ENCODE measurements at places on chromosomes 3 and 15.

- DNase-seq, result peak; percentile 100
Measured at GRCh38 chr15:75042730-75043508, 19.5 kb downstream of the PPCDC start.

DNA sequence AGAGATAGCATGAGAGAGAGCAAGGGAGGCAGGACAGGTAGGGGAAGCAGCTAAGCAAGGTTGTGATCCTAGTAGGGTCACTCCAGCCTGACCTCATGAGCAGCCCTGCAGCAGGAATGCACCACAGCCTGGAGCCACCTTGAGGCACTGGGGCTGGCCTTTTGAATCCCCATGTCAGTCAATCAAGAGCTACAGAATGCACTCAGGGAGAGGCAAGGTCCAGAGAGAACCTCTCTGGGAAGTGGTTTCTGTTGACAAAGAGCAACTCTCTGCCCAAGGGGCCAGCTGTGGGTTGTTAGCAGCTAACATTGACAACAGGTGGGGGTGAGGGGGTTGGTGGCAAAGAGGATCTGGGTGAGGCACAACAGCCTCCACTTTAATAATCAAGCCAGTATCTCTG is 54.6 kb downstream of the TRANK1 start:
- no peak for DNase-seq

DNA sequence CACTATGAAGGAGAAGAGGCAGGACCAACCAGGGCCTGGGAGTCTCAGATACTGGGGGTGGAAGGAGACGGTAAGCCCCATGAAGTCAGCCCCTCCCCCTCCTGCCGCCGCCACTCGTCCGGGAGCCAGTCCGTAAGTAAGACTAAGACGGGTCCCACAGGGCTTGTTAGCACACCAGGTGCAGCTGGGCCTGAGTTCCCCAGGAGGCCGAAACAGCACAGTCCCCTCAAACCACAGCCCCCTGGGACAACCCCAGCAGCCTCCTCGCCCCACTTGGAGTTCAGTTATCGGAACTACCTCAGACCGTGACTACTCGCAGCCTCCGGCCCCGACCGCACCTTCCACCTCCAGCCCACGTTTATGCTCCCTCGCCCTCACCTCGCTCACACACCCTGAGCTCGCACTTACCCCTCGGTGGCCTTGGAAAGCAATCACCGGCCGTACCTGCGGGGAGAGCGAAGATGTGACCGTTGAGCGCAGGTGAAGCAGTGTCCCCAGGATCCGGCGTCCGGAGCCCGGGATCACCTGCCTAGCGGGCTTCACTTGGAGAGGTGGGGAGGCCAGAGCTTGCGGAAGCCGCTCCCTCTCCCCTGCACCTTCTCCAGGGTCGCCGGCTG is 557 bp downstream of the ELL3 start:
- peak; percentile 90 for DNase-seq

DNA sequence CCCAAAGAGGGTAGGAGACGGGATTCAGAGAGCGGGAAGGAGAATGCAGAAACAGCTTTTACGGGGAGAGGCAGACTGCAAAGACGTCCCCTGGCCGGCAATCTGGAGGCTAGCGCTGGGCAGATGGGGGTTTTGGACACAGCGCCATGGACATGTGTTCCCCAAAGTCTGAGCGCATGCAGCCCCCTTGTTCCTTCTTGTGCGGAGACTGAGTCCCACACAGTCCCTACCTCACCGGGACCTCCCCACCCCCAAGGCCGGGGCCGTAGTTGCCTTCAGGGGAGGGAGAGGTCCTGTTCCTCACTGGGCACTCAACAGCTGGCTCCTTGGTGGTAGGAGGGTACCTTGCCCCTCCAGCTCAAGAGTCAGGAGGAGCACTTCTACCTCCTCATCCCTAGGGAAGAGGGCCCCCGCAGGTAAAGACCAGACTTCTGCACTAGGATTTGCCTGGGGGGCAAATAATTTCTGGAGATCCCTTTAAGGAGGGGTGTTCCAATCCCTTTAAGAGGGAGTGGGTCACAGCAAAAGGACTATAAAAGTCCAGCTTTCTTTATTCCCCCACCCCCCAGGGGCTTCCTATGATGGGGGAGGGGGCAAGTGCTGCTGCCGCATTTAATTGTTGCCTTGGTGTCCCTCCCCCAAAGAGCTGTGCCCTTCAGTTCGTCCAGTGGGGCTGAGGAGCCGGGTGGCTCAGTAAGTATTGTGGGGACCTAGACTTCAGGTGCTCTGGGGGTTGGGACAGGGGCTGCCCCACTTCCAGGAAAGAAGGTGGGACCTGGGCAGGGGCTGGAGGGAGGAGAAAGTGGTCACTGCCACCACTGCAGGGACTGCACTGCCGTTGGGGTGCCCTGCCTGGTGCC is 3.6 kb upstream of the BAHD1 start:
- DNase-seq, result no peak

DNA sequence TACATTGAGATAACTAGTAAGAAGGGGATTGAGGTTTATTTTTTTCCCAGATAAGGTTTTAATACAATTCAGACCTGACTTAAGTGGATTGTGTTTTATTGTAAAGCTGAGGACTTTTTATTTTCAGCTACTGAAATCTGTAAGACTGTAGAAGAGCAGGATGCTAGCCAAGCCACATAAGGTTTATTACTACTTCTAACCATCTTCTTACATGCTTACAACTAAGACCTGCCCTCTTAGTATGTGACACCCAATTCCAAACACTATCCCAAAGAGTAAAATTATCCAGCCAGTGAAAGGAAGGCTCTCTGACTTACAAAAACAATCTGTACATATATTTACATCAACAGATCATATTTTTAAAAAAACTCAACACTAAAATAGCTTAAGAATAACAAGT is 564.5 kb upstream of the NAALADL2 start:
- no peak for DNase-seq

GRCh38 chr15:67827562-67828277 is 2.4 kb downstream of the SKOR1 start:
- DNase-seq, result no peak

DNA sequence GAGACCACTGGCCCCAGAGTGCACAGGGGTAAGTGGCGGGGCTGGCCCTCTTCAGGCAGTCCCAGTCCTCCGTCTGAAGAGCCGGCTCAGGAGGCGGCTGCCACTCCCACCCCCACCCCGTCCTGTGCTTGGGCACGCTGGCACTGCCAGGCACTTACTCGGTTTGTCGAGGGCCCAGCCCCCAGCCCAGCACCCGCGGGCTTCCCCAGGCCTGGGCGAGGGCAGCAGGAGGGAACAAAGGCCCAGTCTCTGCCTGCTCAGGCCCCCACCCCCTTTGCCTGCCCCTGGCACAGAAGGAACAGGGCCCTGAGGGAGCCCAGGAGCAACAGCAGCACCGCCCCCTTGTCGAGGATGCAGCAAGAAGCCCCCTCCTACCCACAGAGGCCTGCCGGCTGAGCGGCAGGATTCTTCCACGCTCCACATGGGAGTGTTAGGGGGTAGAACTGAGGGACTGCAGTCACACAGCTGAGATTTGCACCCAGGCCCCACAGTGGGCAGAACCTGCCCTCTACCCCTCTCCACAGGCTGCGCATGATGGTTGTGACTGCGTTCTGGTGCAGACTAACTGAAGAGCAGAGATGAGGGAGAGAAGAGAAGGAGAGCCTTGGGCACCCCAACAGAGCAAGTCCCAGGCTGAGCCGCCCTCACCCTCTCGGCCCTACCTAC is 8.9 kb downstream of the DUSP7 start:
- no peak for DNase-seq

DNA sequence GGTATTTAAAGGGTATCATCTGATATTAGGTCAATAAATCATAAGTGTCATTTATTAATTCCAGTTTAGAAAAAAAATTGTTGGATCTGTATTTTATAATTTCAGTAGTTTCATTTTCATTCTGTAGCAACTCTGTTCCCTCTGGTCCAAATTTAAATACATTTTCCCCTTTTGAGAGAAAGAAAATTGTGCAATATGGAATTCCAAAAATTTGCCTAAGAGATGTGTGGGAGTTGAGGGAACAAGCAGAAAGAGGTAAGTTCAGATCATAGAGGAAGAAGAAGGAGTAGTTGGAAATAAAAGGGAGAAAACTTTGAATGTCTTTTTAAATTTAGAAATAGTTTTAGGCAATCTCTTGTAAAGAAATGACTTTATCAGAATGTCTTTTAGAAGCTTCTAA is 48.9 kb upstream of the MME start:
- DNase-seq, result no peak

DNA sequence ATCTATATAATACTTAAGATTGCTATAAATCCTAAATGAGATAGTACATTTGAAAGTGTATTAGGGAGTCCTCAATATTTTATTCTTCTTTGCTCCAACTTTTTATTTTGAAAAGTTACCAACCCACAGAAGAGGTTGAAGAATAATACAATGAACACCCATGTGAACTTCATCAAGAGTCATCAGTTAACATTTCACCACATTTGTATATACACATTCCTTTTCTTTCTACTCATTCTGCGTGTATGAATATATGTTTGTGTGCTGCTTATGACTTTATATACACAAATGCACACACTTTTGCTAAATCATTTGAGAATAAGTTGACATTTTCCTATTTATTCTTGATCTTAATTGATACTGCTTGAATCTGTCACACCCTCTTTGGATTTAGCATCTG is 193.3 kb upstream of the CGNL1 start:
- DNase-seq, result no peak

GRCh38 chr3:40690749-40691451 is 166.1 kb downstream of the ZNF621 start:
- no peak for DNase-seq

DNA sequence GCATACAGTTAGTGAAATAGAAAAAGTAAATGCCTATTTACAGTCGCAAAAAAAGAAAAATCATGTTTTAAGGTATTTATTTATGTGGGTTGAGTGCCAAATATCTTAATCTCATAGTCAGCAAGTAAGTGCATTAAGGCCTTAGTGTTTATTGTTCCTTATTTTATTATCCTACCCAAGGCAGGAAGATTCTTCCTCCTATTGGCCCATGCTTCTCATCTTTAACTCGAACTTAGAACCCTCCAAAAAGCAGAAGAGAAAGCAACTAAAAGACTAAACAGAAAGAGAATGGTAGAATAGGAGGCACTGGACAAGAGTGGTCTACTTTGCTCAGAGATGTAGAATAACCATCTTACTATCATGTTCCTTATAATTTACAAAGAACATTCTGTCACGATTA is 7.5 kb downstream of the RFX7 start:
- DNase-seq, result no peak

DNA sequence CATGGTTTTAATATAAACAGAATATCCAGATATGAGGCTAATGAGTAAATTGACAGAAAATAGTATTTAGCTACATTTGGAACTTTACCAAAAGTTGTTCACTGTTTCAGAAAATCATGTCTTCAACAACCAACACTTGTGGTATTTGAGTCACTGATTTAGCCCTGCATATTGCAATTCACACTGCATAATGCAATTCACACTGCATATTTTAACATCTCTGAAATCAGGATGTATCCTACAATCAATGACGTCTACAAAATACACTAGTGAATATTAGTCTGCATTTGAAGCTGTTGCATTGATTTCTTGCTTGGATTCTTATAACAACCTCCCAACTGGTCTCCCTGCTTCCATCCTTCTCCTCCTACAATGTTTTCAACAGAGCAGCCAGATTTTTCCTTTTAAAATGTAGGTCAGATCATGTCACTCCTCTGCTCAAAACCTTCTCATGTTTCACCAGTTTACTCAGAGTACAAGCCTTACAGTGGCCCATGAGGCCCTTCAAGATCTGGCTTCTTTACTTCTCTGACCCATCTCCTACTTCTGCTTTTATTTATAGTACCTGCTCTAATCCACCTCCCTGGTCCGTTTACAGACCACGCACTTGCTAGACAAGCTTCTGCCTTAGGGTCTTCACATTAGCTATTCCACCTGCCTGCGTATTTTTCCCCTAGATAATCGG is 11.4 kb upstream of the RAB11A start:
- peak; percentile 45 for DNase-seq

DNA sequence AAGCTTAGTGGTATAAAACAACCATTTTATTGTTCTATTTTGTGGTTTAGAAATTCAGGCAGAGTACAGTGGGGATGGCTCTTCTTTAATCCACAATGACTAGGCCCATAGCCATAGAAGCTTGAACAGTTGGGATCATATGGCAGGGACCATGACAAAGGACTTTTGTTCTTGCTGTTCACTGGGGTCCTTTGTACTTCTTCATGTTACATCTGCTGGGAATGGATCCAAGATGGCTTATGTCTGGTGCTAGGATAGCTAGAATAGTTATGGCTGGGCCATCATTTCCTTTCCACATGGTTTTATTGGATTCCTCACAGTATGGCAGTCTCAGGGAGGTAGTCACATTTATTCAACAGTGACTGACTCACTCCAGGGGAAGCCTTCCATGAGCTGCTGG is 427.9 kb upstream of the AGTR1 start:
- DNase-seq, result no peak

DNA sequence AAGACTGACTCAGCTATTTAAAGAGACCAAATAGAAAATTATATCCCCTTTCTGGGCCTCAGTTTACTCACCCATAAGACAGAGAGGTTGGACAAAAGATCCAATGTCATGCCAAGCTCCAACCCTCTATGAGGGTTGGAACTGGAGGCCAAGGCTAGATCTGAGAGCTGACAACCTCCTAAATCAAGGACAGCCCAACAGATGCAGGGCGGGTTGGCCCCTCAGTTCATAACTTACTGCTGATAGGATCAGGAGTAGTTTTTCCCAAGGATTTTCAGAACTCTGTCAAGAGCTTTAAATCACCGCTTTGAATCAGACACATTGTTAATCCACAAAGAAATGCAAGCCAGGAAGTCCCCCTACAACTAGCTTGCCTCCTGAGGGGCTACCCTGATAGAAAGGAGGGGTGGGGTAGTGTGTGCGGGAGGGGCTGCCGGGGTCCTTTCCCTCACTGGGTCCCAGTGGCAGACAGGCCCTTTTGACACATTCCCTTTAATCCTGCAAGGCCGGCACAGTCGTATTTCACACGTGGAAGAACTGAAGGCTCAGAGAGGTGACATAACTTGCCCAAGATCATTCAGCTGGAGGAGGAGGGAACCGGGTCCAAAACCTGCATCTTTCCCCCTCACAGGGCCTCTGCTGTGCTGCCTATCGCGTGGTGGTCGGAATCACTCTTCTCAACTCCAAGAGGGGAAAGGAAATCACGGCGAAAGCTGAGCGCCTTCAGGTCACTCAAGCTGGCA is 21.4 kb downstream of the BMF start:
- no peak for DNase-seq

DNA sequence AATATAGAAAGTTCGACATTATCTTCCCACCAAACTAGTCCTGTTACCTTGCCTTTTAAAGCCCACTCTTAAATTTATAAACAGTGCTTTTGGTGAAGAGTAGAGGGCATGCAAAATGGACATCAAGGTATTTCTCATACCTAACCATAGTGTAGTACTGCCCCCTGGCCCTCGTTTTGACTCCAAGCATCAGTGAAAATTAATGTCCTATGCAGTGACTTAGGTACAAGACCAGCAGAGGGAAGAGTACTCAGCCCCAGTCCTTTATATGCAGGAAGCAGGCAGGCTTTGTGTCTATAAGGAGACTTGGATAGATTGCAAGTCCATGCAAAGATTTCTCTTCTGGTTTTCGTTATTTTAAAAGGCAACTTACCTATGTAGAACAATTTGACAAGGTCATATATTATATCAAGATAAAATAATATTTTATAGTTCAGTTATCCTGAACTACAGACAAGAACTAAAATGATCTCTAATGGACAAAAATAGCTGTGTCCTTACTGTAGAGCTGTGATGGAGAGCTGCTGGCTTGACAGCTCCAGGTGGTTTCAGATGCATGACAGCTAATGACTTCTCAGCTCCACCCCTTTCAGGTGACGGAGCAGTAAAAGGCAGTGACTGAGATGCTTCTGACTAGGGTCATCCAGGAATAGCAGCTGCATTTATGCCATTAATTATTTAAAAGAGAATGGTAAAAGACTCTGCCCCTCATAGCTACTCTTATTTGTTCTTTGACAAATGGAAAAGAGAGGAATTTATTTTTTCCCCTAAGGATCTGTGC is 646.1 kb downstream of the SQOR start:
- DNase-seq, result no peak

Measured in GM12865 (cell line).